ENCODE measurements at places on chromosomes 16 and 17.

GRCh38 chr17:80220736-80221215 lies 549 bp downstream of the SLC26A11 start:
- no peak for DNase-seq

- no peak for DNase-seq
Observed at GRCh38 chr16:27235938-27236245, 32.6 kb downstream of the KDM8 start.

DNA sequence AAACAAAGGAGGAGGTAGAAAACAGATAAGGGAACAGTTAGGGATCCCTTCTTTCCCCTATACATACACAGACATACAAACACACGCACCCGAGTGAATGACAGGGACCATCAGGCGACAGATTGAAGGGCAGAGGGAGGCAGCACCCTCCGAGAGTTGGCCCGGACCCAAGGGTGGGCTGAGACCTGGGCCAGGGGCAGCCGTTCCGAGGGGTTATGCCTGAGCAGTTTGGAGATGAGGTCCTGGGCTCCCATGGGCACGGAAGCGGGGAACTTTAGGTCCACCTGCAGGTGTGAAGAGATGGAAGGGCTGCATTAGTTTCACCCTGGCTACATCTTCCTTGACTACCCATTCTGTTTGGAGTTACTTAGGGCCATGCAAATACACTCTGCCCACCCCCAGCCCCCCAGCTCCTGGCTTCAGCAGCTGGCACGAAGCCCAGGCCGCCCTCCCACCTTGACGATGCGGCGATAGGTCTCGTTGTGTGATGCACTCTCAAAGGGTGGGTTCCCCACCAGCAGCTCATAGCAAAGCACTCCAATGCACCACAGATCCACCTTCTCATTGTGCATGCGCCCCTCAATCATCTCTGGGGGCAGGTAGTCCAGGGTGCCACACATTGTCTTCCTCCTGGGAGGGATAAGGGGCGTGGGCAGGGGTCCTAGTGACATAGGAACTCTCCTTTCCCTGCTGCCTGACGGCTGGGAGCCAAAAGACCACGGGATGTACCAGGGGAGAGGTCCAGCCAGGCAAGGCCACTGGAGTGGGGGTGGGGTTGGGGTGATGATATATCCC lies 5.4 kb downstream of the AURKB start:
- DNase-seq, result no peak

- DNase-seq, result no peak
Observed at GRCh38 chr16:57786632-57787518, 15.4 kb downstream of the KIFC3 start.

DNA sequence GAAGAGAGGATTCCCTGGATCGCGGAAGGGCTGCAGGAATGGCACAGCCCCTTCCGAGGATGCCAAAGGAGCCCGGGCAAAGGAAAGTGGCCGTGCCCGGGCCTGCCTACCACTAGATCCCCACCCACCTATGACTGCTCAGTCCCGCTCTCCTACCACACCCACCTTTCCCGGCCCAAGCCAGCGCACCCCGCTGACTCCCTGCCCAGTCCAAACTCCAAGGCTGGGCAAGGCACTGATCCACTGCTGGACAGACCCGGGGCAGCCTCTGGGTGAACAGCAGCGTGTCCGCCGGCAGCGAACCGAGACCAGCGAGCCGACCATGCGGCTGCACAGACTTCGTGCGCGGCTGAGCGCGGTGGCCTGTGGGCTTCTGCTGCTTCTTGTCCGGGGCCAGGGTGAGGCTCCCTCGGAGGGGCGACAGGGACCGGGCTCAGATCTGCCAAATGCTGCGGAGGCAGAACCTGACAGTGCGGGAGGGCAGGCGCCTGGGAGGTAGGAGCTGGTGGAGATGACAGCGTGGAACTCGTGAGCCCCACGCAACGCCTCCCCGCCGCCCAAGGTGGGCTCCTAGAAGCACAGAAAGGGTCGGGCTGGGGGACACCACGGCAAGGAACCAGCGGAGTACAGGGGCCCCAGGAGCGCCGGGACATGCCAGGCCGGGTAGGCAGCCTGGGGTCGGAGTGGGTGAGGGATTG lies at the start of gene CES2:
Gene CES2, plus strand, starts transcription at position 203 of the 698 bp plus-strand sequence. Its CDS starts 120 bp downstream, at position 323.
- no peak for DNase-seq

DNA sequence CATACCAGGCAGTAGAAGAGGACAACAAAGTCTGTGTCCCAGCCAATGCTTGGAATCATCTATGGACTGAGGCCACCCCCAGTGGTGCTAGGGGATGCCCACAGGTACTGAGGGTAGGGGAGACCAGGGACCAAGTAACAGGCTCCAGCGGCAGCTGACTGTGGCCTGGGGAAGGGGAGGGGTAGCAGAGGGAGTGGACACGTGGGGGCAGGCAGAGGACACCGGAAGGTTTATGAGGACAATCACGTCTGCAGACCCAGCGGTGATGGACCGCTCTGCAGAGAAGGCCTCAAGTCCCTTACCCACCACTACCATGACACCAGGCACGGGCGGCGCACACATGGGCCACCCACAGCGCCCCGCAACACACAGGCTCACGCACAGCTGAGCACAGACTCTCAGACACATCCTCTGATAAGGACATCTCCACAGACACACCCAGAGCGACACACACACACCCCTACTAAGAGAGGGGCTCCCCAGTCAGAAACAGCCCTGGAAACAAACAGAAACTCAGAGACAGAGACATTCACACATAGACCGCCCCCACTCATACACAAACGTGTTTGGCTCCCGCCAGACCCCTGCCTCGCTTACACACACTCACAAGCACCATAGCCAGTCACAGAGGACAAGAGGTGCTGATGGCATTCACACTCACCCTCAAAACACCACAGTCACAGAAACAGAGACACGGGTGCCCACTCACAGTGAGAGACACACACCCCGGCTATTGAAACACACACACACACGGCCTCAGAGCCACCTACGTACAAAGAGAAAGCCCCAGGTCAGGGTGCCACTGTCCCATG lies 35.8 kb downstream of the SRCIN1 start:
- DNase-seq, result no peak

GRCh38 chr16:27020031-27020430 lies 46.7 kb upstream of the C16orf82 start:
- no peak for DNase-seq

DNA sequence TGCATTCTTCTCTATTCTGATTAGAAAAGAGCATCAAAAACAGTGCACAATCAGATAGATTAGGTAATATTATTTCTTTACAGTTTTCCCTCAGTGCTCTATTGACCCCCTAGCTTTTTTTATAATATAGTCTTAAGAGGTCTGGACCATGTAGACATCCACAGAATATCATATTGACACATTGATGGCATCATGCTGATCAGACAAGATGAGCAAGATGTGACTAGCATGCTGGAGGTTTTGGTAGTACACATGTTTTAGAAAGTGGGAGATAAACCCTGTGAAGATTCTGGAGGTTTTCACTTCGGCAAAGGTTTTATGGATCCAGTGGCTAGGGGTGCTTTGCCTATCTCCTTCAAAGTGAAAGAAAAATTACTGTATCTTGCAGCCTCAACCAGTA lies 2.8 kb upstream of the ABCA8 start:
- DNase-seq, result no peak

GRCh38 chr17:4672751-4673150 lies 31.2 kb downstream of the PELP1 start:
- no peak for DNase-seq

- no peak for DNase-seq
Observed at GRCh38 chr16:3581392-3581791, 4.2 kb upstream of the NLRC3 start.

GRCh38 chr16:53159781-53160436 lies 105.1 kb downstream of the CHD9 start:
- DNase-seq, result no peak

- DNase-seq, result no peak
Observed at GRCh38 chr17:32311028-32311536, 30.9 kb downstream of the C17orf75 start.

GRCh38 chr16:67674851-67675578 lies 8.4 kb downstream of the C16orf86 start:
- no peak for DNase-seq

- no peak for DNase-seq
Observed at GRCh38 chr17:73257516-73257915, 4.2 kb downstream of the CPSF4L start.

GRCh38 chr17:83170571-83171260 lies 91.3 kb downstream of the METRNL start:
- DNase-seq, result no peak

- DNase-seq, result no peak
Observed at GRCh38 chr17:6651919-6652452, 424 bp downstream of the C17orf100 start.

GRCh38 chr17:10224582-10225195 lies 26.3 kb upstream of the GAS7 start:
- DNase-seq, result no peak

GRCh38 chr17:42399121-42399520 lies 10.9 kb upstream of the STAT3 start:
- DNase-seq, result no peak

- no peak for DNase-seq
Observed at GRCh38 chr17:20203761-20204263, 194.7 kb downstream of the SPECC1 start.

DNA sequence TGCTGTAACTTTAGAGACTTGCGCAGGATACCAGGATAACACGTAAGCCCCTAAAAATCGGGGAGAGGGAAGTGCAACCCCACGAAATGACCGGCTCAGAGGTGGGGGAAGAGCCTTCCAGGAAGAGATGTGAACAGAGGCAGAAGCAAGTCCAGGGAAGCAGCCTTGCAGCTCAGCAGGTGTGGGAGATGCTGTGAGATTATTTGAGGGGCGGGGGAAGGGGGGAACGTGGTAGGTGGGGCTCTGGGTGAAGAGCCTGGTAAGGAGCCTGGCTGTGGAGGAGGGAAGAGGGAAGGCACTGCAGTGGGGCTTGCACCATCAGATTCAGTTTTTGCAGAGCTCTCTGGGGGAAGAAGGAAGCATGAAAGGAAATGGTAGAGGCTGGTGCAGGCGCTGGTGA lies 95.4 kb upstream of the CACNG5 start:
- DNase-seq, result no peak

DNA sequence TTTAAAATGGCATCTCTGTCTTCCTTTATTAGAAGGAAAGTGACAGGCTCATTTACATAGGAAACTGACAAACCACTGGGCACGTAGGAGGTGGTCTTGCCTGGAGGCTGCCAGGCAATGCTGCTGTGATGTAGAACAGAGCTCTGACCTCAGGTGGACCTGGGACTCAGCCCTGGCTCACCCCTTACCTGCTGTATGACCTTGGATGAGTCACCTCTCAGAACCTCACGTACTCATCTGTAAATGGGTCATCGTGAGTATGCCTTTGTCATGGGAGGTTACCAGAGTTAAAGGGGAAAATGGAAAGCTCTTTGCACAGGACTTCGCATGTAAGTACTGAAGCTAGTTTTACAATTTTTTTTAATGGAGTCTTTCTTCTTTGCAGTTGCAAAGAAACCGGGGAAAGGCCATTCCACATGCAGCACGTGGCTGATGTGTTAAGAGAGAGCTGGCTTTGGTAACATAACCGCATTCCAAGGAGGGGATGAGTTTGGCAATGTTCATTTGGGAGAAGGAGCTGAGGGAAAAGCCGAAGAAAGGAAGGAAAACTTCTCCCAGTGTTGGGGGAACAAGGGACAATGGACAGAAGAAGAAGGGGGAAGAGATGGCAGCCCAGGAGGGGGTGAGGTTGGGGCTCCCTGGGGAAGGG lies 37.4 kb upstream of the LONP2 start:
- no peak for DNase-seq

All from NCI-H187 treated with DMSO at 0.1 percent for 48 hours (cell line).